ENCODE measurements at places on chromosomes 16 and 17.

DNA sequence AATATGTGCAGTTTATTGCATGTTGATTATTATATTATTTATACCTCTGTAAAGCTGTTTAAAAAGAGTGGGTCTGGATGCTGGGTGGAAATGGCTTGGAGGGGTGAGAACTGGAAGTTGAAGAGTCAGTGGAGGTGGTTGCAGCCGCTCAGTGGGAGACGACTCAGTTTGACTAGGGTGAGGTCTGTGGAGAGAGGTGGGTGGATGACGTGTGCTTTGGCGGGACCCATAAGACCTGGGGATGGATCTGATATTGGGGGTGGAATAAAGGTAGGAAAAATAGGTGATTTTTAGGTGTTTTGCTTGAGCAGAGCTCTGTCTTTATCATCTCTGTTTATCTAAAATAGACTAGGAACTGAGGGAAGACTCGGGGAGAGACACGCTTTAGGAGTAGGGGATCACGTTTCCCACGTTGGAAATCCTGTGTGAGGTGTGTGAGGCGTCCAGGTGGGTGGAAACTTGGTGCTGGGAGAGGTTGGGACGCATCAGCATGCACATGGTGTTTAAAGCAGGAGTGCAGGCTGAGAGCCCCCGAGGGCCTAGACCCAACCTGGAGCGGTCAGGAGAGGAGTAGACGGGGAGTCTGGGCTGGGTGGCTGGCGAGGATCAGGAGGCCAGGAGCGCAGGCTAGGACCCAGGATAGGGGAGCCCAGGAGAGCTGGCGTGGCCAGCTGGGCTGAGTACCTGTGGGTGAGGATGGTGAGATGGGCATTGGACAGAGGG is 17.2 kb downstream of the NT5M start:
- H3K27me3 ChIP-seq: no peaks in the 10 kb centered on the region
- H3K27ac ChIP-seq: no peak overlapping the region
- H3K4me1 ChIP-seq: no peaks in the 10 kb centered on the region
- no peaks in the 10 kb centered on the region for H3K36me3 ChIP-seq
- no peak for DNase-seq

DNA sequence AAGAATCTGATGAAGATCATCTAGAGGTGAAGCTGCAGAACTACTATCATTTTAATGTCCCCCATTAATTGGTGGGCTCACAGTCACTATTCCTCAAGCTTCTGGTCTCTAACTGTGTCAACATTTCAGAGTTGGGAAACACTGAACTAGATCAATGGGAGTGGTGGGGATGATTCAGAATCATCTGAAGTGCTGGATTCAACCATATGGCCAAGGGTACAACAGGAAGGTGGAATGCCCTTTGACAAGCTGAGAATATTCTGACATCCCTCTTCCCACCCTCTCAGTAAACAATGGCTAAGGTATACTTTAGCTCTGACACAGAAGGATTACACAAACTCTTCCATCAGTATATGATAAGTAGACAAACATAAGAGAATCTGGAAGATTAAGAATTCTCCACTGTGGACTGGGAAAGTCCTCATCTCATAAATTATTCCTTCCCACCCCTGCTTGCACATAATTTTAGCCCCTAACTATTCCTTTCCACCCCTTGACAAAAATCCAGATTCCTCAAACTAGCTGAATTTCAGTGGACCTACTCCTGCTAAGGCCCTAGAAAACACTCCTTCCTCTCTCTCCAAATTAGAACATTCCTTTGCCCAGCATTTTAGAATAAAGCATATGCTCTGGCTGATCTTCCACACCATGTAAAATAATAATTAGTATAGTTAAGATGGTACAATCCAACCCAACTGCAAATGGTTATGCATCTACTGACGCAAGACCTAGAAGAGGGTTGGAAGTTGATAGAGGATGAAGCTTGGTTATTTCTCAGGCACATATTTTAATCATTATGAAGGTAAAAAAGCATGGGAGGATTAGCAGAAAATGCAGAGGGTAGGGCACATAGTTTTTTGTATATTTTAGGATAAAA is 16.3 kb upstream of the RFFL start:
- H3K27me3 ChIP-seq: no peaks in the 10 kb centered on the region
- H3K27ac ChIP-seq: no peak overlapping the region
- no peak overlapping the region for H3K4me3 ChIP-seq
- no peaks in the 10 kb centered on the region for H3K4me1 ChIP-seq
- no peak for DNase-seq

- no peaks in the 10 kb centered on the region for H3K36me3 ChIP-seq
- H3K27me3 ChIP-seq: no peaks in the 10 kb centered on the region
- no peak overlapping the region for H3K27ac ChIP-seq
- DNase-seq: no peak
Measured at GRCh38 chr17:15278924-15279477, 13.9 kb upstream of the PMP22 start.

GRCh38 chr17:80731323-80731722 is 186.7 kb downstream of the RPTOR start:
- H3K36me3 ChIP-seq: no peaks in the 10 kb centered on the region
- no peaks in the 10 kb centered on the region for H3K4me1 ChIP-seq
- H3K4me3 ChIP-seq: no peak overlapping the region
- DNase-seq: no peak
- H3K27ac ChIP-seq: no peak overlapping the region
- H3K27me3 ChIP-seq: no peaks in the 10 kb centered on the region

DNA sequence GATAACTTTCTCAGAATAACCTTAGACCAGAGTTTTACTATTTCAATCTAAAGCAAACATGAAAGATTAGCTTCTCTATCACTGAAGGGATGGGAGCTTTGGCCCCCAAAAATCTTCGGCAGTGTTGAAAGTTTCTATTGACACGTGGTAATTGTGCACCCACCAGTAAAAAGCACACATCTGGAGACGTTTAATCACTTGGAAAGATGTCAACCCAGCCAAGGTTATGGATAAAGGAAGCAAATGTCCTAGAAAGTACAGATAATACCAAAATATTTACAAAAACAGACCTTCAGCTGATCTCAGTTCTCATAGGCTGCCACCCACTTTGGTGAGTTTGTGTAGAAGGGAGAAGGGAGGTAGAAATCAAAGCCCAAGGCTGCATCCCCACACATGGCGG is 5.3 kb downstream of the MYCBPAP start:
- H3K4me1 ChIP-seq: peaks cover 39% of the 10 kb centered on the region
- H3K27me3 ChIP-seq: no peaks in the 10 kb centered on the region
- no peaks in the 10 kb centered on the region for H3K36me3 ChIP-seq
- H3K4me3 ChIP-seq: no peak overlapping the region
